GM12865 (cell line): ENCODE measurements at places on chromosomes 2 and 18.

DNA sequence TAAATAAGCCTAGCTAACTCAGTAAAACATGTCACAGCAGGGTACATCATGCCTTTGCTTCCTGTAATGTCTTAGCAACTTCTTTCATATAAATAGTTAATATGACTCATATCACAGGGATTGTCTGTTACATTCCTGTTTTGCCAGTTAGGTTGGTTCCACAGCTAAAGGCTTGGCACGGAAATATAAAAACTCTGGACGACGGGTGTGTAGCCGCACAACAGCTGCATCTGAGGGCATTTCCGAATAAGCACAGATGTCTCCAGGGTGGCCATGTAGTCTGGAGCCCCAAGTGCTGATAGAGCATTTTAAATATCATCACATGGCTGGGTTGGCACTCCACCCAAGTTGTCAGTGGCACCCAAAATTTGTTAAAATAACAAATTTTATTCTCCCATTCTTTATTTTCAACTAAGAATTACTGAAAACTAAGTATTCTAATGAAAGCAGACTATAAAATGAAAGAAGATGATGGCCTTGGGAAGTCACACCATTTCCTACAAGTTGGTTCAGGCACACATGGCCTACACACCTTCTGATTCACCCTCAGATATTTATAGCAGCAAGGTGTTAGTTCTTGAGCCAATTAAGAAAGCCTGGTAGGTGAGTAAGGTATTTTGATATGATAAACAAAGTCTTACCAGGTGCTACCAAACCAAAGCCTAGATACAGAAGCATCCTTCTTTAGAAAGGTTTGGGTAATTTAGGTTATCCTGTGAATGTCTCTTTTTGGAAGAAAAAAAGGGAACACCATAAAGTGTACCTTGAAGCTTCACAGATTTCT lies 61.8 kb upstream of the STK17B start:
- no peak for DNase-seq

- DNase-seq = no peak
These were observed 147.5 kb downstream of the NCKAP5 start for GRCh38 chr2:133420788-133421187.

DNA sequence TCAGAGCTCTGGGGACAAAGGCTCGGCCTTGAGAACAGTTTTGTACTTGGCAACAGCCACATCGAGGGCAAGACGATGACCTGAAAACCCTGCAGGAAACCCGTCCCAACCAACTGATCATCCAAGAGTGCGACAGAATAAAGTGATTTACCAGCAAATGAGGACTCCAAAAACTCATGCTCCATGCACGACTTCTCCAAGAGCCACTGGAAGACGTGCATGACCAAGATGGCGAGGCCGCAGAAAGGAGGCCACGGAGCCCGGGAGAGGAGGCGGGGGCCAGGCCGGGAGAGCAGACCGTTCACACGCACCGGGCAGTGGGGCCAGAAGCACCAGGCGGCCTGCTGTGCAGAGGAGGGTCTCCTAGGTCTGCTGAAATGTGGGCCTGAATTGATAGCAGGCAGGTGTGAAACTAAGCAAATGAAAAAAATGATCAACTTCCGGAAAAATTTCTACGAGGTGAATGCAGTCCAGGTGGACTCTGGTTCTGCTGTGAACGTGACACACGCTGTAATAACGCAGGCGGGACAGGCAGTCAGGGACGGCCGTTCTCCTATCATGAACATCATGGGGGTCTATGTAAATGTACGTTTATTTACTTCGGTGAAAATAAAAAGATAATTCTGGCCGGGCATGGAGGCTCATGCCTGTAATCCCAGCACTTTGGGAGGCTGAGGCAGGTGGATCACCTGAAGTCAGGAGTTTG lies 252.2 kb downstream of the HDAC4 start:
- DNase-seq = no peak

- no peak for DNase-seq
These were observed 12.4 kb upstream of the RPL37A start for GRCh38 chr2:216486271-216486670.

GRCh38 chr2:231187736-231188505 lies 10.5 kb upstream of the ARMC9 start:
- DNase-seq = no peak

DNA sequence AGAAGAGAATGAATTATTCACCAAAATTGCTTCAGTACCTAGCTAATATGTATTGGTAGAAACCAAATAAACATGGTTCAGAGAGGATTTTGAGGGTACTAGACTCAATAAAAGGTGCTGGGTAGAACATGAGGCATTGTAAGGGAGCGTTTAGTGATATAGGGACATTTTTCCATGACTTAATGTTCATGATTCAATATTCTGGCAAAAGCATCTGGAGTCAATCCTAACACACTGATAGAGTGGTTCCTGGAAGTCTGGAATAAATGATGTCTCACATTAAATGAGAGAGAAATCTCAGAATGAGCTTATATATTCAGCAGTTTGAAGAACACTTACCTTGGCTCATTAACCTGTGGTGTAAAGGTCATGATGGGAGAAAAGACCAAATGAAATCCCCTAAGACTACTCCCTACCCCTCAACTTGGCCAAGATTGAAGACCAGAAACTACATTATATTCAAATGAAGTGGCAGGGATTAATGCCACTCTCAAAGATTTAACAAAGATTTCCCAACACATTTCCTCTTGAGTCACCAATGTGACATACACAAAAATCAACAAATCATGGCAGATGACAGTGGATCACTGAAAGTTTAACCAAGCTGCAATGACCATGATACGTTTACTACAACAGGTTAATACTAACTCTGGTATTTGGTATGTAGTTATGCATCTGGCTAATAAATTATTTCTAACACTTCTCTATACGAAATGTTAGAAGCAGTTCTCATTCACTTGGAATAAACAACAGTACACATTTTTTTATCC lies 309.5 kb downstream of the SATB2 start:
- DNase-seq = no peak
